ENCODE measurements at places on chromosomes 16 and 17.

- DNase-seq: no peak
These were observed 103.3 kb upstream of the CIBAR2 start for GRCh38 chr16:85215478-85216118.

DNA sequence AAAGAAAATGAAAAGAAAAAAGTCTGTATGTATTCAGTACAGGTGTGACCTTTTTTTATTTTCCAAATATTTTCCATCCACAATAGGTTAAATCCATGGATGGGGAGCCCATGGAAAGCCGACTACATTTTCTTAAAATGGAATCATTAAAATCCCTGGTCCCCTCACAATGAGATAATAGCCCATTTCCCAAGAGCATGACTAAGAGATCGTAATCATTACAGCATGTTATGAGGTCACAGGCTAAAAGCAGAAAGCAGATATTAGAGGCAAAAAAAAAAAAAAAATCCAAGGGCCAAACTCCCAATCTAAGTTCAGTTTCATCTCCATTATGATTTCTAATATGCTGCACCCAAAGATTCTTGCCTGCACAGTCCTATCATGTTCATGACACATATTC is 44.7 kb downstream of the CYTH1 start:
- no peak for DNase-seq

GRCh38 chr16:29994600-29995323 is 655 bp downstream of the HIRIP3 start:
- DNase-seq: no peak

GRCh38 chr17:38731526-38732294 is 1.6 kb downstream of the CISD3 start:
- no peak for DNase-seq

- DNase-seq: no peak
These were observed 75.5 kb upstream of the CLEC3A start for GRCh38 chr16:77946823-77947222.

DNA sequence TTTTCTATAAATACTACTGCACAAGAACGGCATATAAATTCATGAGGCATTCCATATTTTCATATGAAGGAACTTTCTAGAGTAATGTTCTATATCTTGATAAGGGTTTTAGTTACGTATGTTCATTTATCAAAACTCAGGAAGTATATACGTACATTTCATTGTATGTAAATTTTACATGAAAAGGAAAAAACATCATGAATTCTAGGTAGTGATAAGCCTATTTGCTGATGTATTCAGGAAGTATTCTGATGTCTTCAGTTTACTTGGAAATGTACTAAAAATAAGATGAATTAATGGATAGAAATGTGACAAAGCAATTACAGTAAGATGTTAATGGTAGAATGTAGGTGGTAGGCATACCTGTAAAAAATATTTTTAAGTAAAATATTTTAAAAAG is 4.7 kb downstream of the DGKE start:
- DNase-seq: no peak

DNA sequence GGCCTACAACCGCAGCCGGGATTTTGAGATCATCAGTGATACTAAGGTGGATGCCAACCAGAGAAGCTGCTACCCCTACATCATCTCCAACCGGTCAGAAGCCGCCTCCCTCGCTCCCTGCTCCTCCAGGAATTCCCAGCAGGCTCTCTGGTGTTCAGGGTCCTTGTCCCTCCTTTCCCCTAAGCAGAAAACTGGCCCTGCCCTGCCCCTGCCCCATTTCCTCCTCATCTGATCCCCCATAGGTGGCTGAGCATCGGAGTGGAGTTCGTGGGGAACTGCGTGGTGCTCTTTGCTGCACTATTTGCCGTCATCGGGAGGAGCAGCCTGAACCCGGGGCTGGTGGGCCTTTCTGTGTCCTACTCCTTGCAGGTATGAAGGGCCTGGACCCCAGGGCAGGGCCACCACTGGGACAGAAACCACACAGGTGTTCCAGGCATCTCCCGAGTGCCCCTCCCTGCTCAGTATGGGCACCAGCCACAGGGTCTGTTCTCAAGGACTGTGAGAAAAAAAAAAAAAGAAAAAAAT is 29.8 kb downstream of the ANKRD40 start:
- no peak for DNase-seq

DNA sequence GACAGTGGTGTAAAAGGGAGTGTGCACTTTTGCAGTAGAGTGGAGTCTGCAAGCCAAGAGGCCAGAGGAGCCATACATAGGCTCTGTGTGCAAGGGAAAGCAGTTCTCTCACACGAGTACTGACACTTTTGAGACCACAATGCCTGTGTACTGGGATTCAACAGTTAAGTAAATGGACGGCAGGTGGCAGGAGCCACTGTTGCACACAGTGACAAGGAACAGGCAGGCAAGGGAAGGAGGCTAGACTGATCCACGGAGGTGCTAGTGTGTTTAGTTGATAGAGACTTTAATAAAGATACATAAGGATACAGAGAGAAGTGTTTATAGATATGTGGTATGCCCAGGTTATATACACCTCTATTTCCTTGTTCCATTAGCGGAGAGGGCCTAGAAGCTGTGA is 67.0 kb downstream of the MPRIP start:
- no peak for DNase-seq
